ENCODE measurements at places on chromosomes 11 and 22. TPM values are rescaled to one million over a fixed set of nuclear protein-coding genes. Genes with fewer than 3 reads are reported as not detected.

Gene ZBTB16
- total RNA-seq, result 11.6 TPM

Gene SLC35F2
- 12.6 TPM for total RNA-seq

Gene GAS2
- 2.3 TPM for total RNA-seq

Gene SEPTIN5
- total RNA-seq, result 36.2 TPM

DNA sequence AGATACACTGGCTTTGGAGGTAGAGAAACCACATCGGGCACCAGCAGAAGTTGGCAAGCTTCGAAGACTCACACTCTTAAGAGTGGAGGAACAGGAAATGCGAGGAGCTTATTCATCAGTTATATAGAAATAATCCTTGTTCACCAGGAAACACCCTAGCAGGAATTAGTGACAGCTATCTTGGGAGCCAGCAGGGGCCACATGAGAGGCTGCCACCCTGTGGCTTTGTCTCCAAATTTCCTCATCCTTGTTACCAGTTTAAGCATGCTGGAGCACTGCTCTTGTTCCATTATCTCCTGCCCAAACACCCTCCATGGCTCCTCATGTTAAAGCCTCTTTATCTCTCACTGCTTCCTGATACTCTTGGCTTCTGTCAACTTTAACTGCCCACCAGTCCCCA, 131.0 kb downstream of the PLEKHA7 start:
- H3K4me1 ChIP-seq, result peaks cover 67% of the 10 kb centered on the region
- H3K36me3 ChIP-seq, result no peaks in the 10 kb centered on the region

DNA sequence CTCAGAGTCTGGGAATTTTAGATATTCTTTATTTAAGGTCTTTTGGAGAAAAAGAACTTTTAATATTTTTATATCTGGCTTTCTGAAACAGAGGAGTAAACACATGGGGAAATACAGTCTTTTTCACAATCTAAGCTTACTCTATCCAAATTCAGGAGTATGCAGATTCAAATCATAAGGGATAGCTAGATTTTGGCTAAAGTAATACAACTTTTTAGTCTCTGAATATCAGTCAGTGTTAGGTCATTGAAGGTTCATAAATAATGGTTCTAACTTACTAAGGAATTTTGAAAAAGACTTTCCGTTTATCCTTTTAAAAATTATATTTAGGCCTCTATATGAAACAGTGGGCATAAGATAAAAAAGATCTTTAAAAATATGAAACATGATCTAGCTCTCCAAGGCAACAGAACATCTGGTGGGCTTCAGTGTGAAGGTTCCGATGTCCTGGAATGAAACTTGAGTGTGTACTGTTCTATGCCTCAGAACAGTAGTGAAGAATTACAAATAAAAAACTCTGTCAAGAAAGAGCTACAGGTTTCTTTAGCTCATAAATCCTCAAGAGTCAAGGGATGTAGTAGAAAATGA, 165.2 kb upstream of the PDGFD start:
- no peak for DNase-seq
- H3K4me3 ChIP-seq, result no peak overlapping the region
- H3K27ac ChIP-seq, result no peak overlapping the region
- no peaks in the 10 kb centered on the region for H3K36me3 ChIP-seq
- H3K27me3 ChIP-seq, result no peaks in the 10 kb centered on the region

GRCh38 chr11:63869683-63870082, 30.8 kb downstream of the MARK2 start:
- peak overlapping the region; percentile 62 for H3K27ac ChIP-seq
- H3K27me3 ChIP-seq, result no peaks in the 10 kb centered on the region
- DNase-seq, result no peak

DNA sequence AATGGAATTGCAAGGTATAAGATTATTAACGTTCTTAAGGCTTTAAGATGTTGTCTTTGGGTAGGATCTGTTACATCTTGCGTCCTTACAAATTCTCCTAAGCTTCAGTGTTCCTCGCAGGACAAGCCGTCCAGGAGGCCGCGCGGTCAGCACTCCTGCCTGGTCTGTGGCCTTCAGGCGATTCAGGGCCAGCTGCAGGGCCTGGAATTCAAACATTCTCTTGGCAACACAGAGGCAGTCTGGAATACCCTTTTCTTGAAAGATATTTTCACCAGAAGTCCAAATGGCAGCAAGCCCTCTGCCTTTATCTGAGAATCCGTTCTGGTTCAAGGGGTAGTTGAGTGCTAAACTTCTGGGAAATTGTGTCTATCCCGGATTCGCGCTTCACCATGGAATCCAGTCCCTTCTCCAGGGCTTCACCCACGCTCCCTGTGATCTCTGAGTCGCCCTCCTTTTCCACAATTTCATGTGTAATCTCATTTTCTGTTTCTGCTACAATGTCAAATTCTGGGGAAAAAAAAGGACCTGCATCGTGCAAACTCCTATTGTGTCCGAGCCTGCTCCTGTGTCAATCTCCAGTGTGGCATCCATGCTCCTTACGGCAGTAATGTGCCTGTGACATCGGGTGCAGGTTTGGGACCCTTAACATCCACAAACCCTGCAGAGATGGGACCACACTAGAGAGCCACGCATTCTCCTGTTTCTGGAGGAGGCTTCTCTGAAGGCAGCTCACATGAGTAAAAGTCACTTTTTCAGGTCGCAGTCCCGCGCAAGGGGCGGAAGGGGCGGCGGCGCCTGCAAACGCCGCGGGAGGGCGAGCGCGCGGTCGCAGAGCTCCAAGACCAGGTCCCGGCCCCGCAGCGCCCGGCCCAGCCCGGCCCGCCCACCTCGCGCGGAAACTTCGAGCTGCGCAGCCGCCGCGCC, 25.4 kb upstream of the SORL1 start:
- no peak for DNase-seq
- H3K36me3 ChIP-seq, result no peaks in the 10 kb centered on the region
- no peaks in the 10 kb centered on the region for H3K27me3 ChIP-seq
- H3K4me3 ChIP-seq, result no peak overlapping the region
- H3K27ac ChIP-seq, result no peak overlapping the region

- no peak overlapping the region for H3K27ac ChIP-seq
- H3K4me1 ChIP-seq, result no peaks in the 10 kb centered on the region
- no peaks in the 10 kb centered on the region for H3K36me3 ChIP-seq
- H3K4me3 ChIP-seq, result no peak overlapping the region
- H3K27me3 ChIP-seq, result no peaks in the 10 kb centered on the region
These were observed 41.8 kb upstream of the SHANK2 start for GRCh38 chr11:71293961-71294782.

- no peaks in the 10 kb centered on the region for H3K36me3 ChIP-seq
- H3K4me3 ChIP-seq, result no peak overlapping the region
These were observed 41.2 kb downstream of the NTM start for GRCh38 chr11:131411636-131412035.

GRCh38 chr11:66725647-66726046, 3.4 kb downstream of the SPTBN2 start:
- no peak overlapping the region for H3K27ac ChIP-seq
- no peak overlapping the region for H3K4me3 ChIP-seq
- no peak for DNase-seq
- no peaks in the 10 kb centered on the region for H3K27me3 ChIP-seq
- no peaks in the 10 kb centered on the region for H3K36me3 ChIP-seq
- H3K4me1 ChIP-seq, result peaks cover 53% of the 10 kb centered on the region

DNA sequence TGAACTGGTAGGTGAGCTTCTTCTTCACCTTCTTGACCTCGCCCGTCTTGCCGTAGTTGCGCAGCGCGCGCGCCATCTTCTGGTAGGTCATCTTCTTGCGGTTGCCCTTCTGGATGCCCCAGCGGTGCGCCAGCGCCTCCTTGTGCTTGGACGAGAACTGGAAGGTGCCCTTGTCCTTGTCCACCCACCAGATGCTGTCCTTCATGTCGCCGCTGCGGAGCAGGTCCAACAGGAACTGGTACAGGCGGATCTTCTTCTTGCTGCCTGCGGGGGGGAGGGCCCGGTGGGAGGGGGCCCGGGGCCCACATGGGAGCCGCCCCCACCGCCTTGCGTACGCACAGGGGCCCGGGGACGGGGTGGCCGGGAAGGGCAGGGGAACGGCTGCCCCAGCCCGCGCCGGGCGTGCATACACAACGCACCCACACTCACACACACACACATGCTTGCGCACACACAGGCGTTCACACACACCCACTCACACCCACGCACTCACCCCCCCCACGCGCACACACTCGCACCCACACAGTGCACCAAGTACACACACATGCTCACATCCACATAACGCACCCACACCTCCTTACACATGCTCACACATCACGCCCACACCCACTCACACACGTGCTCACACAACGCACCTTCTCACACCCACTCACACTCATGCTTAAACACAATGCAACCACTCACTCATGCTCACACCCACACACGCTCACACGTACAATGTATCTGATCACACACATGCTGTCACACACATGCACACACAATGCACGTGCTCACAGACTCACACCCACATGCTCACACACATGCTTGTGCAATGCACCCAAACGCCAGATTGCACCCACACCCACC, 3.0 kb upstream of the MYBPC3 start:
- peak overlapping the region; percentile 30 for H3K4me3 ChIP-seq
- H3K4me1 ChIP-seq, result peaks cover 14% of the 10 kb centered on the region
- no peaks in the 10 kb centered on the region for H3K36me3 ChIP-seq
- DNase-seq, result no peak
- H3K27ac ChIP-seq, result peak overlapping the region; percentile 57
- no peaks in the 10 kb centered on the region for H3K27me3 ChIP-seq

- no peaks in the 10 kb centered on the region for H3K27me3 ChIP-seq
- H3K27ac ChIP-seq, result no peak overlapping the region
- no peak overlapping the region for H3K4me3 ChIP-seq
- no peaks in the 10 kb centered on the region for H3K36me3 ChIP-seq
These were observed 10.7 kb upstream of the IGSF22 start for GRCh38 chr11:18736590-18737148.

DNA sequence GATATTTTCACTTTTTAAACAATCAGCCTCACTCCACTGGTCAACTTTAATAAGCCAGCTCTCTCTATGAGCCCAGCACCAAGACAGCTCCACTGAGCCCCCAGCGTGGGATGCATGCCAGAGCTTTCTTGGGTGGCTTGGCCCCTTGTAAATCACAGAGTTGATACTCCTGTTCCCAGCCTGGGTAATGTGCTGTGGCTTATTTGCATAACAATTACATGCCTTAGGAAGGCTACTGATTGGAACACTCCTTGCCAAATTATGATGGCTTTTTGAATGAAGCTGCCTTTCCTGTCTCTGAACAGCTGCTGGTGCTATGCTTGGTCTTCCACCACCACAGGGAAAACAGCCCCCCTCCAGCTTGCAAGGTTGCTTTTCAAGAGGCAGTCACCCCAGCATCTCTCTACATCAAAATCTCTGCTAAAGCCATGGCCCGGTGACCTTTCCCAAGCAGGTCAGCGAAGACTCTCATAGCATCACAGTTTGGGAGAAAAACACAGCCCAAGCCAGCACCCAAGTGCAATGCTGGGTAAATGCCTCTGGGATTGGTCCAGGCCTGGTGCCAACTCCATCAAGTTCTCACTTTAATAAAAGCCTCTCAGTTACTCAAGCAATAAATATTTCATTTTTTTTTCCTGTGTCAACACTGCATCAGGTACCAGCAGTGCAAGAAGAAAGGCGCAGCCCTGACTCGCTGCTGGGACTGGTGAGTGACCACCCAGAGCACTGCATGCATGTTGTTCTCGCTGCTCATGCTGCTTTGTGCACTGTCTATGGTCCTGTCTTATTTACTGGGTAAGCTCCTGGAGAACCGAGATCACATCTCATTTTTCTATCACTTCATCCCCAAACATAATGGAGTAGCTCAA, 549.3 kb downstream of the OPCML start:
- no peaks in the 10 kb centered on the region for H3K27me3 ChIP-seq
- no peak overlapping the region for H3K4me3 ChIP-seq
- DNase-seq, result no peak
- no peak overlapping the region for H3K27ac ChIP-seq
- no peaks in the 10 kb centered on the region for H3K36me3 ChIP-seq

- no peak for DNase-seq
- H3K27ac ChIP-seq, result no peak overlapping the region
- H3K4me3 ChIP-seq, result no peak overlapping the region
- H3K36me3 ChIP-seq, result no peaks in the 10 kb centered on the region
- H3K27me3 ChIP-seq, result peaks cover 5% of the 10 kb centered on the region
These were observed 6.2 kb downstream of the GAL3ST1 start for GRCh38 chr22:30568137-30568805.

DNA sequence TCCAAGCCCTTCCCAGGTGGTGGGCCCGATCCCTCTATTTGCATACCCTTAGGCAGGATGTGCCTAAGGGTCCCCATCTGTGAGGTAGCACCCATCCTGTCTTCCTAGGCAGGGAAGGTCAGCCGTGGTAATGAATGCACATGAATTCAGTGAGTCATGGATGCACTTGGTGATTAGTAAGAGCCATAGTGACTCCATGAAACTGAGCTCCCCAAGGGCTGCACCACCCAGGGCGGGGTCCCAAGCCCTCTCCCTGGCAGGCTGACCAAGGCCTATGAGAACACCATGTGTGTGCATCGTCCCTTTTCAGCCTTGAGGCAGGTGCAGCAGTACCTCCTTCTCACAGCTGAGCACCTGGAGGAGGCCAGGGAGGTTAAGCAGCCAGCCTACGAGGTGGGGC, 15.6 kb upstream of the SUSD2 start:
- H3K27ac ChIP-seq, result no peak overlapping the region
- H3K4me1 ChIP-seq, result peaks cover 4% of the 10 kb centered on the region
- H3K4me3 ChIP-seq, result no peak overlapping the region
- no peaks in the 10 kb centered on the region for H3K27me3 ChIP-seq
- DNase-seq, result no peak
- peaks cover 99% of the 10 kb centered on the region for H3K36me3 ChIP-seq

DNA sequence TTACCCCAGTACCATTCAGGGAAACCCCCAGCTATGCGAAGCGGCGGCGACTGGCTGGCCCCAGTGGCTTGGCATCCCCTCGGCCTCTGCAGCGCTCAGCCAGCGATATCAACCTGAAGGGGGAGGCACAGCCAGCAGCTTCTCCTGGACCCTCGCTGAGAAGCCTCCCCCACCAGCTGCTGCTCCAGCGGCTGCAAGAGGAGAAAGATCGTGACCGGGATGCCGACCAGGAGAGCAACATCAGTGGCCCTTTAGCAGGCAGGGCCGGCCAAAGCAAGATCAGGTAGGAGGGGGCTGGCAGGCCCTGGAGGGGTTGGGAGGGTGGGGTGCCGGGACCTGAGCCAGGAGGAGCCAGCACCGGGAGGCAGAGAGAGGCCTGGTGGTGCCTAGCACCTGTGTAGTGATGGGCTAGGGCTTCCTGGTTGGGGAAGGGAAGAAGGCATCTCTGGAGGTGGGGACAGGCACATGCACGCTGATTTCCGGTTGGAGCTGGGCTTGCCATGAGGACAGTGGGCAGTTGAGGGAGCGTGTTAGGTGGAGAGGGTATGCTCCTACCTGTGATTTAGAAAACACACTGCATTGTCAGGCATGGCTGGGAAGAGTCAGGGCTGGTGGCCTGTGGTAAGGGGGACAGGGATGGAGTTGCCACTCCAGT, 22.3 kb downstream of the SHANK3 start:
- no peak for DNase-seq
- no peaks in the 10 kb centered on the region for H3K36me3 ChIP-seq
- H3K4me1 ChIP-seq, result peaks cover 25% of the 10 kb centered on the region
- no peaks in the 10 kb centered on the region for H3K27me3 ChIP-seq
- no peak overlapping the region for H3K4me3 ChIP-seq

GRCh38 chr22:32222991-32223390, 18.1 kb upstream of the RFPL2 start:
- H3K4me1 ChIP-seq, result no peaks in the 10 kb centered on the region
- no peaks in the 10 kb centered on the region for H3K36me3 ChIP-seq
- H3K4me3 ChIP-seq, result no peak overlapping the region
- H3K27ac ChIP-seq, result no peak overlapping the region
- DNase-seq, result no peak
